ENCODE measurements at places on chromosomes 1 and 21. TPM values are rescaled to one million over a fixed set of nuclear protein-coding genes. Genes with fewer than 3 reads are reported as not detected.

The PLA2G2D gene
- not detected for total RNA-seq

- DNase-seq = no peak
These were observed 17.0 kb downstream of the CD34 start for GRCh38 chr1:207893737-207894582.

DNA sequence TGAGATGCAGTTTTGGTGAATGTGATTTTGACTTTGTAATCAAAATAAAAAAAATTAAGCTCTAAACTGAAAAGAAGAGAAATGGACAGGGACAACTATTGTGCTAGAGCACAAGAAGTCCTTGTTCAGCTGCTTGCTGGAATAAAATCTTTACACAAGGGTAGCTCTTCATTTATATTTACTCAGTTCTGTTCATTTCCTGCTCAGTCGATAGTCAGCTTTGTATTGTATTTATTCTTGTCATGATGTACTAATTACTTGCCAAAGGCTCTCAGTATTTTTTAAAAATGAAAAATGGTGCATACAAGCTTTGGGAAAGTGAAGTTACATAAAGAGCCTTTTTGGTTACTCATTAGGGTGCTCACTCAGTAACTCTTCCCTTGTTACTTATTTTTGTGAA is 17.8 kb downstream of the F5 start:
- no peak for DNase-seq

GRCh38 chr1:222861062-222861461 is 46.2 kb downstream of the DISP1 start:
- no peak for DNase-seq

DNA sequence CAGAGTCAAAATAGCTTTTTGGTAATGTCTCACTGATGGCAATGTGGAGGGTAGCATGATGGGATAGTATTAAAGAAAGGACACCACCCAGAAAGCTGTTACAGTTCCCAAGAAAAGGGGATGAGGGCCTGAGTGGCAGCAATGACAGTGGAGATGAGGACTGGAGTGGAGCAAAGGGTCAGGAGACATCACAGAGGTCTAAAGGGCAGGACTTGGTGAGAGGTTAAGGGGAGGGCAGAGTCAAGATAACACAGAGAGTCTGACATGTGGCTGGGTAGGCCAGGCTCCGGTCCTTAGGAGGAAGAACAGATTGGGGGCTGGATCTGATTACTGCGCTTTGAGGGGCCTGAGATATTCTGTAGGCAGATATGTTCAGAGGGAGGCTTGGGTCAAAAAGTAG is 19.3 kb downstream of the ELF3 start:
- no peak for DNase-seq

DNA sequence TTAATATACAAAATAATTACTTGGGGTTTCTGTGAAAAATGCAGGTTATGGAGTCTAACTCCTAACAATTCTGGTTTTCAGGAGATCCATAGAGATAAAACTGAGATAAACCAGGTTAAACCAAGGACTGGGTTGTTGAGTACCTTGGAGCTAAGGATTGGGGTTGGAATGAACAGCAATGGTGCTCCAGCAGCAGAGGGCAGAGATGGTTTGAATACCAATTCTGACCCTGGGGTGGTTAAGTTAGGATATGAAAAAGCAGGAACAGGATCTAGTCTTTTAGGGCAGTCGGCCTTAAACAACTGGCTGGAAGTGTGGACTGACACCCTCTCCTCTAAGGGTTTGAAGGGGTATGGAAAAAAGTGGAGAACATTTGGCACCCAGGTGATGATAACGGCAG is 53.0 kb downstream of the UROD start:
- DNase-seq = no peak
